ENCODE measurements at places on chromosomes 1 and 21.

GRCh38 chr1:65163201-65163805, 15.3 kb downstream of the AK4 start:
- no peak for DNase-seq

DNA sequence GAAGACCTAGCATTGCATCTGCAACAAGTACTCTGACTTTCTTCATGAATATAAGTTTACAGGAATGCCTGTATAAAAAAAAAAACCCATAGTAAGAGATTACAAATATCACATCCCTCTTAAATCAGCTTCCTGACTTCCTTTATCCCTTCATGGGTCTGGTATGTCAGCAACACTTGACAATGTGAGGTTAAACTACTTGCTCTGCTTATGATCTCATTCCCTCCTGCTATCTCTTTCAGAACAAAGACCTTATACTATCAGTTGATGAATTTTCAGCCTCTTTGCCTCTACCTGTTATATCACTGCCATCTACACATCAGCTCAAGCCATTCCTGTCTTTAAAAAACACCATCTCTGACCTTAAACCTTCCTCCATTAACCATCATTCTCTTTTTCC, 130.9 kb upstream of the SAMSN1 start:
- no peak for DNase-seq

DNA sequence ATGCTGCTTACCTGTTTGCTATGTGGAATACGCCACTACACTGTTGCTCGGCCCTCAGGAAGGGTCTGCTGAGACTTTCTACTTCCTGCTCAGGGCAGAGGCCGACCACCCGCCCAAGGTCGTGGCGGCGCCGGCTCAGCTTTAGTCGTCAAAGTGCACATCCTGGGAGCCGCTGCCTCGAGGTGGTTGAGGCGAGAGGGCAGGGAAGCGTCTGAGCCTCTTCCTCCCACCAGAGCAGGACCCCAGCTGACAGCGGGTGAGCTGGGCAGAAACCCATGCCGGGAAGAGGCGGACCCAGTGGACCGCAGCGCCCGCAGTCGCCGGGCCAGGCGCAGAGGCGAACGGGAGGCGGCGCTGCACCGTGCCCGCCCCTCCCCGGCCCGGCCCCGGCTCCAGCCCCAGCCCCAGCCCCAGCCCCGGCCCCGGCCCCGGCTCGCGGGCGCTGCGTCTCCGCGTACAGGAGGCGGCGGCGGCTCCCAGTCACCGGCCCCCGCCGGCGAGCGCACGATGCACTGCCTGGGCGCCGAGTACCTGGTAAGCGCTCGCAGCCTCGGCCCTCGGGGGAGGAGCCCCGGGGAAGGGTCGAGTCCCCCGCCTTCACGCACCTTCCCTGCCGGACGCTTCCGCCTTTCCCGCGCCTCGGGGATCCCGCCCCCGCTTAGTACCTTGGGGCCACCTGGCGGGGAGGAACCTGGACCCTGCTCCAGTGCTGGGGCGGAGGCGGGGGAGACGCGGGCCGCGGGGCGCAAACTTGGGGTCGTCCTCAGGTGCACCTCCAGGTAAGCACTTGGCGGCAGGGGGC, at the start of gene SLC44A3:
TSS of gene SLC44A3 (plus strand) at position 413 of the 802 bp plus-strand sequence. CDS start at position 508, 95 bp downstream.
- DNase-seq, result peak; percentile 4

GRCh38 chr21:28627691-28628090, 365.0 kb downstream of the LTN1 start:
- no peak for DNase-seq

- DNase-seq, result no peak
Measured at GRCh38 chr1:244653439-244654107, 647 bp downstream of the DESI2 start.

DNA sequence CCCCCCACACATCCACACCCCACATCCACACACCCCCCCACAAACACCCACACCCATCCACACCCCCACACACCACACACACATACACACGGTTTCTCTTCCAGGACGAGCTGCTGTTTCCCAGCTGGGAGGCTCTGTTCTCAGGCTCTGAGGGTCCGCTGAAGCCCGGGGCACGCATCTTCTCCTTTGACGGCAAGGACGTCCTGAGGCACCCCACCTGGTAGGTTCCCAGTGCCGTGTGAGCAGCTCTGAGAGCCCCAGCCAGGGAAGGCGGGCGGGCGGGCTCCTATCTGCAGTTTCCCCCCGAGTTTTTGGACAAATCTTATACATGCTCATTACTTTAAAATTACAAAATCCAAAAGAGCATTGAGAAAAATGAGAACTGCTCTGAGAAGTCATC, 31.2 kb downstream of the SLC19A1 start:
- no peak for DNase-seq

DNA sequence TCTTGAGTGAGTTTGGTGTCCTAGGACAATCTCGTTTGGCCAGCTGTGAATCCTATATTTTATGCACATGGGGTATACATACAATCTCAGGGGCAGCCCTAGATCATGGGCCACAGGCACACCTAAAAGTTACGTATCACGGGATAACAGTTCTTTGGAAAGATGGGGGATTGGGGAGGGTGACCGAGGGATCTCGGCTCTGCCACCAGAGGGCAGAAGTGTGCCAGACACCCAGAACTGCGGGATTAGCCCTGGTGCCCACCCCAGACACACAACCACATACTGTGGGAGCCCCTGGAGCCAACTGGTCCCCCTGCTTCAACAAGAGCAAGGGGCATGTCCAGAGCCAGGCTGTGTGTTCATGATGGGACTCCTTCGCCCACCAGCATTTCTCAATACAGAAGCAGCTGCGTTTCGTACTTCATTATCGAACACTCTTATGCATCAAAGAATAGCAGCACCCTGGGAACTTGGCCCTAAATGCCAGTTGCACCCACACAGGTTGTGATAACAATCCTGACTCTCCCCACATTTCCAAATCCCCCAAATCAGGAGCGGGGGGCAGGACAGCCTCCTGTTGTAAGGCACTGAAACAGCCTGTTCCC, 37.4 kb downstream of the TMCO4 start:
- no peak for DNase-seq

- DNase-seq, result no peak
Measured at GRCh38 chr1:13517193-13517812, 3.5 kb upstream of the LRRC38 start.

- no peak for DNase-seq
Measured at GRCh38 chr1:7677111-7677510, 94.0 kb upstream of the VAMP3 start.

DNA sequence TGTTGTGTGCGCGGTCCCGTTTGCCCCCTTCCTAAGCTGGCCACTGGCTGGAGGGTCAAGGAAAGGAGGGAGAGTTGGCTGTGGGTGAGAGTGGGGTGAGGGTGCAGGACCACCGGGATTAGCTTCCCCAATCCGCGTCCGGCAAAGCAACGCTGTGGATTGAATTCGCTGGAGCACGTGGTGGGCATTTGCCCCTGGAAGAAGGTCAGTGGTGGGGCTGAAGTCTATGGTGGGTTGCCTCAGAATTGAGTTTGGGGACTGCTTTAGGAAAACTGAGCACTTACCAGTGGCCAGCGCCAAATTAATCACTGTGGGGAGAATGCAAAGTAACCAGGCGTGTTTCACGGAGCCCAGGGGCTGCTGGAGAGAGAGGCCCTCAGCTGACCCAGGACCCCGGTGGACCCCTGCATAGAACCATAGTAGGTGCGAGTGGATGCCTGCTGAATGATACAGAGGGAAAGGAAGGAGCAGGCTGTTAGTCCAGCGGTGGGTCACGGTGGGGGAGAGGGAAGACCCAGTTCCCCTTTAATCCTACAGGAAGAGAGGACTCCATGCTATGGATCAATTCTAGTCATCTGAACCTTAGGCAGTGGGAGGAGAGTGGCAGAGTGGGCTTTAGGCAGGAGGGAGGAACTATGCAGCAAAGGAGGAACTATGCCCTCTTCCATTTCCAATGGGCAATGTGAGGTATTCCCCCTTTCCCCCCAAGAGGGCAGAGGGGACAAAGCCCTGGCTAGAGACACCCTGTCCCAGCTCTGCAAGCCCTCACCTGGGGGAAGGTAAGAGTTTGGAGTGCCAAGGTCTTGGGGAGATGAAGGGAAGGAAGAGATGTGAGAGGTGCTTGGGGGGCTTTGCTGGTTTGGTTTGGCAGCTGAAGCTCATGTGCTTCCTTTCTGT, 1.2 kb downstream of the TNFRSF8 start:
- DNase-seq, result no peak

DNA sequence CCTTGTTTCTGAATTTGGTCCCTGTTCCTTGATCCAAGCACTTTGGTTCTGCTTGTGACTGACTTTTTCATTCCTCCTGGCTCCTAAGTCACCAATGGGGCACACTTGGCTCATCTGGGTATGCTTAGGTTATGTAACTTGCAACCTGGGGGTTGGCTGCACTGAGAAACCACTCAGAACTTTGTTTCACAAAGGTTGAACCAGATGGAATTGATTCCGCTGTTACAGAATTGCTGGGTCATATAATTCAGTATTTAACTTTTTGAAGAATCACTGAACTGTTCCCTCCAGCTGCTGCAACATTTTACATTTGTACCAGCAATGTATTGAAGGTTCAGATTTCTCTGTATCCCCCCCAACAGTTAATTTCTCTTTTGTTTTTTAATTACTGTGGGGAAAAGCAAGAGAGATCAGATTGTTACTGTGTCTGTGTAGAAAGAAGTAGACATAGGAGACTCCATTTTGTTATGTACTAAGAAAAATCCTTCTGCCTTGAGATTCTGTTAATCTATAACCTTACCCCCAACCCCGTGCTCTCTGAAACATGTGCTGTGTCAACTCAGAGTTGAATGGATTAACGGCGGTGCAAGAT, 9.6 kb upstream of the NVL start:
- DNase-seq, result no peak

DNA sequence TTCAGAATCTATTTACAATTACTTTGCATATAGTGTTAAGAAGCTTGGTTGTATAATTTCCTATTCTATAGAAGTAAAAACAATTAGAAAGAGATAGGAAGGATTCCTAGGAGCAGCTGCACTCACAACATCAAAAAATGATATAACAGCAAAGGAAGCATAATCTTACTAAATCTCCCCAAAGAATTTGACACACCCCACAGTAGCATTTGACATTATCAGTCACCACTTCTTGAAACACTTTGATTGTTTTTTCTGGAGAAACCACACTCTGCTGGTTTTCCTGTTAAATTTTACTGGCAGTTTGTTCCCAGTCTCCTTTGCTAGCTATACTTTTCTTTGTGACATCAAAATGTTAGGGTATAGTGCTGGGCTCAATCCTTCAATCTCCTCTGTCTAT, 100.8 kb upstream of the KIAA1614 start:
- DNase-seq, result no peak

DNA sequence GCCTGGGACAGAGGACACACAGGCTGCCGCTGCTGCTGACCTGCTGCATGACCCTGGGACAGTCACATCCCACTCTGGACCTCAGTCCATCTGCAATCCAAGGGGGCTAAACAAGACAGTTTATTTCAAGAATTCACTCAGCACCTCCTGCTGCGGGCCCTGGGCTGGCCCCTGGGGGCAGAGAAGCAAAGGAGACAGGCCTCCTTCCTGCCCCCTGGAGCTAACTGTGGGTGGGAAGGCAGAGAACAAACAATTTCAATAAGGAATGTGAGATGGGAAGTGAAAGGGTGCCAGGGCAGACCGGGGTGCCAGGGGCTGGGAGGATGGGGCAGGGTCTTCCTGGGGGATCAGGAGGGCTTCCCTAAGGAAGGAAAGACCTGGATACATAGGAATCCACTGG, 60.0 kb downstream of the TAS1R2 start:
- no peak for DNase-seq

All from NCI-H1417 treated with DMSO at 0.1 percent for 48 hours (cell line).